ENCODE measurements at places on chromosomes 12 and 14.
A peak's percentile ranks its signal among the peaks of the same experiment; 100 is the strongest.

- no peak for DNase-seq
These were observed 2.0 kb upstream of the CD4 start for GRCh38 chr12:6787309-6787708.

DNA sequence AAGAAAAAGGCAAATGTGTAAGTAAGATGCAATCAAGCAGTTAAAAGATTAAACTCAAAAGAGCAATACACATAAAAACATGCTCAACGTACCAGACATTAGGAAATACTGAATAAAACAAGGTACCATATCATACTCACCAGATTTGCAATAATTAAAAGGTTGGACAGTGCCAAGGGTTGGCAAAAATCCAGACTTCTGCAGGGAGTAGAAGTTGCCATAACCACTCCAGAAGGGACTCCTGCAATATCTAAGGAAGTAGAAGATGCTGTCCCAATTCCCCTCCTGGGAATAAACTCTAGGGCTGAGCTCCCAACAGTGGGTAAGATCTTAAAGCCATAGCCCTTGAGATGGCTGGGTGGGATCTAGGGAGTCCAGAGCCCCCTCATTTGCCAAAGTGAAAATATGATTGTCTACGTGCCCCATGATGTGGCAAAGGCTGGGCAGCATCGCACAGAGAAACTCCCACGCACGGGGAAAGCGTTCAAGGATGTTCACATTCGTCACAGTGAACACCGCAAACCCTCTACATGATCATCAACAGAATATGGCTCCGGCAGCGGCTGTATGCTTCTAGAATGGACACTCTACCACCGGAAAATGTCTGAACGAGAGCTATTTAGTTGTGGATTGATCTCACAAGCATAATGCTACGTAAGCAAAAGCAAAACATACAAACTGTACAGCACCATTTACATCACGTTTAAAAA is 12.3 kb downstream of the KCTD10 start:
- DNase-seq = no peak

GRCh38 chr14:100542619-100543205 is 44.5 kb downstream of the BEGAIN start:
- DNase-seq = no peak

GRCh38 chr14:103188810-103189480 is 65.7 kb downstream of the TNFAIP2 start:
- DNase-seq = no peak

- DNase-seq = peak; percentile 76
These were observed 723 bp downstream of the NFATC4 start for GRCh38 chr14:24368562-24369252.

DNA sequence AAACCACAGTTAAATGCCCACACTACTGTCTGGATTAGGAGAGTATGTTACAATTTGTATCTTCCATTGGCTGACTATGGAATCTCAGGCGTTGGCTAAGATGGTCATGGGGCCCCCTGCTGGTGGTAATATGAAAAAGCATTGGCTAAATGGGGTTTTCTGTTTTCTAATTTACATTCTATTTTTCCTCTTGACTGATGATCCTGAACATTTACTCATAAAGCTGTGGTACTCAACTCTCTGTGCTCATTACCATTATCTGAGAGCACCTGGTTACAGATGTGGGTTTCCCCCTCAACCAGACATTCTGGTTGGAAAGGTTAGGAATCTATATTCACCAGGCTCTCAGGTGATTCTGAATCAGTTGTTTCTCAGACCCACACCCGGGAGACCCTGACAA is 64.8 kb downstream of the WSCD2 start:
- DNase-seq = peak; percentile 14

DNA sequence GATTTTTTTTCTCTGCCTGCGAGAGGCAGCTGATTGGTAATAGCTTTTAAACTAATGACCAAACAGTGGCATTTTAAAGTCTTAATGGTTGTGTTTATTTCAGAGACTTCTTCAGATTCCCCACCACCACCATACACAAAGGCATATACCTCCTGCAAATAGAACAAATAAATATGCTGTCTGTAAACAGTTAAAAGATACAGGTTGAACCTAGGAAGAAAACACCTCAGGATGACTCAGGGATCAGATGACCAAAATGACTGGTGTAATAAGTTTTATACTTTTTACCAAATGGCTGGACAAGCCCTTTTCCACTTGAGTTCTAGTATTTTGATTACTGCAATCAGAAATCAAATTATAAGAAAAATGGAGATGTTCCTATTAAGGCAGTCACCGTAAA is 364.1 kb downstream of the PAWR start:
- DNase-seq = no peak

GRCh38 chr12:92034858-92035401 is 110.7 kb downstream of the BTG1 start:
- peak; percentile 90 for DNase-seq

DNA sequence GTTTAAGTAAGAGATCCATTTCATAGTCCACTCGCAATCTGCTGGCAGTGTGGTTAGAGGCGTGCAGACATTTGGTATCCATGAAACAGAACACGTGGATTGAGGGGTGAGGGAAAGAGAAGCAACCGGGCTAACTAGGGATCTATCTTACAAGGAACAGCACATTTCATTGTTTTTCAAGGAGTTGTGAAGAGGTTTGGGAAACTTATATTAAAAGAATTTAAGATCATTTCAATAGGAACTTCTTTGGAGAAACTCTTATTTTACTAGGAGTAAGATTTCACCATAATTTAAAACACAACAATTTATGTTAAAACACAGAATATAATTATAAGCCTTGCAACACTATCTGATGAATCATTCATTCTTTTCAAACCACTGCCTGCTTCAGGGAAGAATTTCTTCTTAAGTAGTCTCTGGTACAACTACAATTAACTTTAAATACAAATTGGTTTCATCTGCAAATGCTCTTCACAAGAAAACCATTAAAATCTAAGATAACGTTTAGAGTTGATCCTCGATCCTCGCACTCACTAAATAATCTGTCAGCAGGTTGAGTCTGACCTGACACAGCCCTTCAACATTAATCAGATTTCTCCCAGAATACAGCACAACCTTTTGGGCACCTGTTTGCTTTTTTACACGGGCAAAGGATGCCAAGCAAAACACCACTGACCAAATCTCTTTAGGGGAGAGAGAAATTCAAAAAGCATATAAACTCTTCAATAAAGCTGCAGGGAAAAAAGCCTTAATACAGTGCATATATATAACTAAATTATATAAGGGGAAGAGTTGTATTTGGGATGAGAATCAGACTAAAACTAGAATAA is 27.3 kb downstream of the PPTC7 start:
- no peak for DNase-seq

DNA sequence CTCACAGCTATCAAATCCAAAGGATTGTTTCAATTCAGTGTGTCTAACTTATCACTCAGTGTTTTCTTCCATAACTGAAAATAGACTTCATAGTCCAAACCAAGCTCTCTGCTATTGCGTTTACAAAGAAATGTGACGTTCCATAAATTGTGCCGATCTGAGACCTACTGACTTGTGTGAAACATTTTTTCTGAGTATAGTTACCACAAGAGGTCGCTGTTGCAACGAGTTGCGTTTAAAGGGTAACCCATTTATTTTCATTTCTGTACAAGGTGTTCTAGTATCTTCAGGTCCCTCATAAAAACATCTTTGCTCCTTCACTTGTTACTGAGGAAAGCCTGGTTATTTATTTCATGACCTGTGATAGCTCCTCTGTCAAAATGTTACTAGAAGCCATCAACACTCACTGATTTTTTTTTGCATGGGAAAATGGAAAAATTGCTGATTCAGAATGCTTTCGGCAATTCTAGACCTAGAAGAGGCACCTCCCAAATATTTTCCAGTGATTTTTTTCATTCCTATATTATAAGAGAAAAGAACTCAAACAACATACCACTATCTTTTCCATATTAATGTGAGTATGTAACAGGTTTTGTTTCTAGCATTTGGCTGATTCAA is 60.9 kb upstream of the OR4E1 start:
- peak; percentile 61 for DNase-seq

GRCh38 chr14:79011091-79011919 is 841.1 kb downstream of the NRXN3 start:
- DNase-seq = peak; percentile 58

- no peak for DNase-seq
These were observed 36.8 kb downstream of the EAPP start for GRCh38 chr14:34502545-34503225.

GRCh38 chr12:71478270-71478669 is 38.7 kb downstream of the LGR5 start:
- no peak for DNase-seq

- no peak for DNase-seq
These were observed 131.1 kb downstream of the ETV6 start for GRCh38 chr12:11780521-11781101.

- peak; percentile 6 for DNase-seq
These were observed 478 bp downstream of the RITA1 start for GRCh38 chr12:113186033-113186365.

DNA sequence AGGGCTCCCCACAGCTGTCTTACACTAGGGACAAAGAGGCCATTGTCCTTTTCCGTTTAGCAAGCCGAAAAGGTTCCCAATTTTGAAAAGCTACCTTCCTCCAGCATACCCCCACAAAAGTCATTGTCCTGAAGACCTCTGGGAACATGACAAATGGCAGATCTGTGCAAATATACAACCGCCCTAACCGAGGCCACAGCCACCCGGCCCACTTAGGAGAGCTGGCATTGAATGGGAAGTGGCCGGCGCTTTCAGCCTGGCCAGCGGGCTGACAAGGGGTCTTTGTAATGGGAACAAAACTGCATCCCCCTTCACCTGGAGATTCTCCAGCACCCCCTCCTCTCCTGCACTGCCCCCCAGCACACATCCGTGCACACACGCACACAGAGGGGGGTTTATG is 48.1 kb upstream of the VASH1 start:
- DNase-seq = no peak

DNA sequence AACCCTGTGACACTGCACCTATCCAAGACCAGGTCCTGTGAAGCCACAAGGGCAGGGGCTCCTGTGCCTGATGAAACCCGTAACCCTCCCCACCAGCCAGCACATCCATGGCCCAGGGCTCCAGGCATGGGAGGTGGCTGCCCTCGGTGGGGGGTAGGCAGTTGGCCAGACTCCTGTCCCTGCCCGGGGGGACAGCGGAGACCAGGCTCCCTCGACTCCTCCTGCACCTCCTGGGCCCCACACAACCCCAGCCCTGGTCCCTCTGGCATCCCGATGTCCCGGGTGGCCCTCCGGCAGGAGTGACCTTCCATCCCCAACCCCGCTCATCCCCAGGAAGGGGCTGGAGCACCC is 11.4 kb downstream of the AKT1 start:
- DNase-seq = no peak

DNA sequence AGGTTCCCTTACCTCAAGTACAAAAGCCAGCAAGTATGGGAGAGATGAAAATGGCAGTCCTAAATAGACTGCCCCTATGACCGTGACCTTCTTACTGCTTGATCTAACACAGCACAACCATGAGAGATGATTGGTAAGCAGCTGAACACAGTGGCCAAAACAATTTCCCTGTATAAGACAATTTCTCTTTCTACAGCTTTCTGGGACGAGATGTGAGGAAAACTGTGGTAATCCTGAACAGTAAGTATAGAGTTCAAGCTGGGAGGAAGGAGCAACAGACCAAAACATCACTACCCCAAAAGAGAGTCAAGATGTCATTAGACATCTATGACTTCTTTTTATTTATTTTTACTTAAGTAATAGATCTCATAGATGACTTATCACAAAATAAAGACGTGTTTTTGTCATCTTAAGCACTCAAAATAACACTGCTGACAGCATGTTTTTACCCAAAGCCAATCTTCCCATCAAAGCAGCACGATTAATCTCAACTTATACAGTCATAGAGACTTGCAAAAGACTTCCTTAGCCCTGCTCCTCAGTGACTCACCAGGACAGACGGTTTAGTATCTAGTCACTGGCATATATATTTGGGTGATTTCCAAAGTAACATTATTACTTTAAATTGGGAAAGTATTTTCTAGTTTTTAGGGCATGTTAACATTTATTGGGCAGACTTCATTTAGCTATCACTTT is 3.7 kb downstream of the TMEM52B start:
- DNase-seq = no peak

- DNase-seq = peak; percentile 57
These were observed 1.6 kb downstream of the SUDS3 start for GRCh38 chr12:118377884-118378470.

DNA sequence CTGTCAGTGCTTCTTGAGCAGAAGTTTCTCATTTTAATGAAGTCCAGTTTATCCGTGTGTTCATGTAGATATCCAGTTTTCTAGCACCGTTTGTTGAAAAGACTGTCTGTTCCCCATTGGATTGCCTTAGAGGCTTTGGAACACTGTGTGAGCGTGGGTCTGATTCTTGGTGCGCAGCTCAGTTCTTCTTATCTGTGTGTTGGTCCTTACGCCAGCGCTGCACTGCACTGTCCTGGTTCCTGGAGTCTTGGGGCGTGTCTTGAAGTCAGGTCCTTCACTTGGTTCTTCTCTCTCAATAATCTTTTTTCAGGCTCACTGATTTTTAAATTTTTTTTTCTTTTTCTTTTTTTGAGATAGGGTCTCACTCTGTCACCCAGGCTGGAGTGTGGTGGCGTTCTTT is 25.5 kb downstream of the EP400 start:
- no peak for DNase-seq

DNA sequence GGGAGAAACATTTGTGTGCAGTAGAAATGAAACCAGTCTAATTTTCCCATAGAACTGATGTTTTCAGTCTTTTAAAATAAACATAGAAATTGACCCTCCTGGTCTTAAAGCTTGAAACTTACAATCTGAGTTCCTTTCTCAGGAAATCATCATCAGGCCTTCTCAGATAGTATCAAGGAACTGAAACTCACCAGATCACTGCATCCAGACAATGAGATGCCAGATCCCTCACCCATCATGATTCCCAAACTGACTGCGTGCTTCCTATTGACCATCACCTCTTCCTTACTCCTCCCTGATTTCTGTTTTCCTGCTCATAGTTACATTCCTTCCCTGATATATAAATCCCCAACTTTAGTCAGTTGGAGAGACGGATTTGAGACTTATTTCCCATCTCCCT is 195.0 kb upstream of the AMIGO2 start:
- no peak for DNase-seq

DNA sequence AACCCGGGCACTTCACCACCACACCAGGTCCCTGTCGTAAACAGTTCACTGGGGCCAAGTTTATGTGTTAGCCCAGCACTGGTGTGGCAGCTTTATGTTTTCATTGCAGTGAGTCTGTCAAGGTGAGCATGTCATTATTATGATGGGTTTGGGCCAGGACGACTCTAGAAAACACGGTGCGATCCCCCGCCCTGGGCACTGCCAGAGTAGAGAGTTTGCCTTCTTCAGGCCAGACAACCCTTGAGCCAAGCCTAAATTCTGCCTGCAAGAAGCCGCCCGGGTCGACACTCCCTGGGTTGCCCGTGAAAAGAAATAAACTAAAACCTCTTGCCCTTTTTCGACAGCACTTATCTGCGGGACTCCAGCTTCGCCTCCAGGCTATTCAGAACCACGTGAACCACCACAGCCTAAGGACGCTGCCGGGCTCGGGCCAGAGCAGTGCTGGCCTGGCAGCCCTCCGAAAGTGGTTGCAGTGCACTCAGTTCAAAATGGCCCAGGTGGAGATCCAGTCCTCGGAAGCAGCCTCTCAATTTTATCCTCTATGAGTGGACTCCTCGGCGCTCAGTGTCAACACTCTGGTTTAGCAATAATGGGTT is 81.8 kb downstream of the PRIMA1 start:
- no peak for DNase-seq

Measured in NCI-H1694 (cell line).